ENCODE measurements at places on chromosomes 11 and 22.
A peak's percentile ranks its signal among the peaks of the same experiment; 100 is the strongest.

GRCh38 chr11:126914941-126915340, 85.6 kb downstream of the KIRREL3 start:
- DNase-seq, result no peak

GRCh38 chr11:45933131-45933831, 10.8 kb downstream of the LARGE2 start:
- DNase-seq, result peak; percentile 73

- DNase-seq, result no peak
Observed at GRCh38 chr11:70122490-70123198, 44.5 kb downstream of the ANO1 start.

GRCh38 chr11:99277281-99277680, 256.5 kb downstream of the CNTN5 start:
- DNase-seq, result no peak

GRCh38 chr11:123221584-123221983, 26.5 kb upstream of the CLMP start:
- no peak for DNase-seq

DNA sequence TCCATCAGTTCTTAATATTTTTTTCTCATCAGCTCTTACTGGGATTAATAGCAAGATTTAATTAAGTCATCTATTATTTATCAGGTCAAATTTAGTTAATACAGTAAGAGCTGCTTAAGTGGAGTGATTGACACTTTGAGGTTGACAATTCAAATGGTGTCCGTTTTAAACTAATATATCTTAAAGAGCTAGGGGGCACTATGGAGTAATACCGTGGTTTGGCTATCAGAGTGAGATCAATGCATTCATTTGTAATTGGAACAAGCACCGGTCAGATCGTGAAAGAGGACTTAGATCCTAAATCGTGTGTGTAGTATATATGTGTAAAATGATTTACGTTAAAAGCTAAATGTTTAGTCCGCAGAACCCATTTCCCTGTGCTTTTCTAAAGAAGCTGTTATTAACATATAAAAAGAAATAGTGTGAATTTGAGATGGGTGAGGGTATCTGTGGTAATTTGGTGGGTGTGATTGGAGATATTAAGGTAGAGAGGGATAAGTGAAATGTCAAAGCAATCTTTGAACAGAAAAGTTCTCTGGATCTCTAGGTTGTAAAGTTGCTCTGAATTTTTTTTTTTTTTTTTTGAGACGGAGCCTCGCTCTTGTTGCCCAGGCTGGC, 2.3 kb downstream of the SIK2 start:
- DNase-seq, result peak; percentile 45

DNA sequence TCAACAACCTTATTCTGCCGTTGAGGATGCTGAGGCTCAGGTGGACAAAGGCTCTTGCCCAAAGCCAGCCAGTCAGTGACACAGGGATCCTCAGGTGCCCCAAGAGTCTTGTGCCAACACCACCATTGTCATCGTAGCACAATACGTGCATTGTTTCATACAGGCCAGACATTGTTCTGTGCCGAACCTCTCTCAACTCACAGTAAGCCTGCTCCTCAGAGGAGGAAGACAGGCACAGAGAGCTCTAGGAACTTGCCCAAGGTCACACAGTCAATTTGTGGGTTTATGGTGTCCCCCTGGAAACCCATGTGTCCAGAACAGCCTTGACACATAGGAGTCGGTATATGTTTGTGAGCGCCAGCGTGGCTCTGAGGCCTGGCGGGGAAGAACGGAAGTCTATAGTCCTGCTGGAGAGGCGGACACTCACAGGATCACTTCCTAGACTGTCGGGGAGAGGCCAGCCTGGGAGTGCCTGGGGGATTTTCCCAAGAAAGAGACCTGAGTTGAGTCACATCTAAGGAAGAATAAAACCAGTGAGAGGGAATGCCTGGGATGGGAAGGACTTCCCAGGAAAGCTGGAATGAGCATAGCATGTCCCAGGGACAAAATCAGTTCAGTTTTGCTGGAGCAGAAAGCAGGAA, 20.2 kb downstream of the LIF start:
- no peak for DNase-seq

DNA sequence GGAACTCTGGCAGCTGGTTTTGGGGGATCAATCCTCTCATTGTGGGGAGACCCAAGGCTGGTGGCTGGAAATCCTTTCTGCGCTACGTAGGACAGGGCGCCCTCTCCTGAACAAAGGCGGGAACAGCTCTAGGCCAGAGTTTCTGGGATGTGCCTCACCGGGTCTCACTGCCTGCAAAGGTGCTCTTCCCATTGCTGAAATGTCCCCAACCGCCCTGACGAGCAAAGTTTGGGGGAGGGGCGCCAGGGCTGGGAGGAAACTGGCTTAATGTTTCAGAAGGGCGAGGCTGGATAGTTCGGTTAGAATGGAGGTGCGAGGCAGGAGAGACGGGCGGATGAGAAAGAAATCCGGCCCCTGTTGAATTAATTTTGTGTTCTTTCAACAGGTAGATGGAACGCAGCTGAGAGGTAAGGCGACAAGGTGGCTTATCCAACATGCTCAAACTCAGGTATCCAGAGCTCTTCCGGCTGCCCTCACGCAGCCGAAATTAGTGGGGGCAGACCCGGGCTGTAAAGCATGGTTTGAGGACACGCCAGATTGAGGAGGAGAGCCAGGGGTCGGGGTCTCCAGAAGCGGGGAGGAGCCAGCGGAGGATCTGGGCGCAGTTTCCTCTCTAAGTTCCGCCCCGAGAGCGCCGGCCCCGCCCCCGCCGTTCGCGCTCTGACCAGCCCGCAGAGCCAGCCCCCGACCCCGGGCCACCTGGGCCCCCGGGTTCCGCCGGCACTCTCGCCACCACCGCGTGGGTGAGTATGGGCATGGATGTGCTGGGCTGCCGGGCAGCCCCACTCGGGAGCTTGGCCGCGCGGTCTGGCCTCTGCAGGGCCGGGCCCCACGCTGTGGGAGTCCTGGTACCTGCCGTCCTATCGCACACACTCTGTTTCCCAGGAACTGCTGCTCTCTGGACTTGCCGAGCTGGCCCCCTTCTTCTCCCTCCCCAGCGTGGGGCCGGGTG, at the start of gene PGAP2:
PGAP2 (plus strand) TSS at position 652 of the 952 bp plus-strand sequence. CDS start 2,700 bp downstream, outside the sequence.
- DNase-seq, result peak; percentile 80

- no peak for DNase-seq
Observed at GRCh38 chr11:7581021-7581590, 67.3 kb downstream of the PPFIBP2 start.

GRCh38 chr22:24433828-24434470, 6.5 kb downstream of the ADORA2A start:
- DNase-seq, result peak; percentile 86

- DNase-seq, result no peak
Observed at GRCh38 chr11:118610225-118610772, 2.9 kb downstream of the PHLDB1 start.

- no peak for DNase-seq
Observed at GRCh38 chr11:111269146-111269868, 23.8 kb downstream of the POU2AF2 start.

DNA sequence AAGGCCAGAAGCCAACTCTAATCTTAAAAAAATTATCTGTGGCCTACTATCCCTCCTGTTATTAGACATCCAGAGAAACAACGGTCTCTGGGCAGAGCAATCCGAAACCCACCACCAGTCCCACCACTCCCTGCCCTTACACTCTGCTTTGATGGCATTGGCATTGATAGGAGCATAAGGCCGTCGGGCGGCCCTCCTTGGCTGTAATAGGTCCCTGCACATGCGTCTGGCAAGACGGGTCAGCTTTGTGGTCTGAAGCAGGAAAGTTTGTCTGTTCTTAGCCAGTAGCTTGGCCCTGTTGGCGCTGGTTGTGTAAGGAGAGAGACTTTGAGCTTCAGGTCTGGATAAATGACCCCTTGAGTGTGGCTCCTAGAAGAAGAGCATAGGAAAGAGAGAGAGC, 3.8 kb upstream of the TUT1 start:
- no peak for DNase-seq

DNA sequence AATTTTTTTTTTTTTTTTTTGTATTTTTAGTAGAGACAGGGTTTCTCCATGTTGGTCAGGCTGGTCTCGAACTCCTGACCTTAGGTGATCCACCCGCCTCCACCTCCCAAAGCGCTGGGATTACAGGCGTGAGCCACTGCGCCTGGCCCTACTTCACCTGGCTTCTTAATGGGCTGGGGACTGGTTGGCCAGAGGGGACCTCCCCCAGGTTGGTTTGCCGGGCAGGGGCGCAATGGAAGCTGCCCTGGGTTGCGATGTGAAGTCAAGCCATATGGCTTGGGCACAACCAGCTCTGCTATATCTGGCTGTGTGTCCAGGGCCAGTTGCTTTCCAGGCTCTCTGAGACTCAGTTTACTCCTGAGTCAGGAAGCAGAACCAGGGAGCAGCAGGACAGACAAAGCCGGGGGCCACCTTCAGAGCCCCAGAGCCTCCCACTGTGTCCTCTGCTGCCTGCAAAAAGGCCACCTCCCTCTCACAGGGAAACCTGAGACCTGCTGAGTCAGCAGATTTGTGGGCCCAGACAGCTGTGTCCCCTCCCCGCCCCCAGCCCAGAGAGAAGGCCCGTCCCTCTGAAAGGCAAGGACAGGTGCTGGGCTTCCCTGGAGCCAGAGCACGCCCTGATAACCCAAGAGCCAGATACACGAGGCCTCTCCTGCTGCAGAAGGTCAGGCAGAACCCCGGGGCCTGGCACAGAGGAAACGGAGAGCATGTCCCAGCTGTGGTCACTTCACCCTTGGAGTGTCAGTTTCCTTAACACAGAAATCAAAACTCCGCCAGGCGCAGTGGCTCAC, 29.2 kb upstream of the DAGLA start:
- no peak for DNase-seq

GRCh38 chr11:66891851-66892660, 35.2 kb downstream of the LRFN4 start:
- DNase-seq, result peak; percentile 90

GRCh38 chr11:86047275-86047991, 21.5 kb downstream of the PICALM start:
- DNase-seq, result no peak

DNA sequence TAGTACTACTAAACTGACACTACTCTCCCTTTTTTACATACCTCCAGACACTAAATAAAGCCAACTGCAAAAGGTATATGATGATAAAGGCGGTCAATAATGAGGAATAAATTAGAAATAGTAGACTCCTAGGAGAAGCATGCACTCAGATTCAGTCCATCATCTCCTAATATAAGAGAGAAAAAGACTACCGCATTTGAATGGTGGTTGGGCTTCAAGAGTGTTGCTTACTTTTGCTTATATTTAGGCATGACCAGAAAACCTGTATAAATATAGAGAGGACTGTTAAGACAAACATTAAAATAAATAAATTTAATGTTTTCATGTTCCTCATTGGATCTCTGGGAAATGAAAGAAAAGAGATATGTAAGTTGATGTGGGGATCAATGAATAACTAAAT, 1137.0 kb downstream of the FAM181B start:
- no peak for DNase-seq

- no peak for DNase-seq
Observed at GRCh38 chr11:96204721-96205459, 138.1 kb downstream of the MAML2 start.

DNA sequence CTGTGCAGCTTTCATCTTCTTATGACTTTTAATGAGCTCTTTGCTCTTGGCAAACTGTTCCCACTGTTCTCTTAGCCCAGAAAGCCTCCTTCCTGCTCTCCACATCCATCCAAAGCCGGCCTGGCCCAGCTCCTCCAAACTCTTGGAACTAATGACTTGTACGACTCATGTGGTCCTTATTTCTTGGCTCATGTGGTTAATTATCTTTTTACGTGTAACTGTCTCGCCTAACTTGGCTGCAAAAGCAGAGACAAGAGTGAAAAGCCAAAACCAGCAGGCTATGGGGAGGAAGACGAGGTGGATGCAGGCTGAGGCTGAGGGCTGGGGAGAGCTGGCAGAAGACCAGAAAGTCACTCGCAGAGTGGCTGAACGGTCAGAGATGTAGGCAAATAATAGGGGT, 5.5 kb downstream of the CSNK2A3 start:
- no peak for DNase-seq

DNA sequence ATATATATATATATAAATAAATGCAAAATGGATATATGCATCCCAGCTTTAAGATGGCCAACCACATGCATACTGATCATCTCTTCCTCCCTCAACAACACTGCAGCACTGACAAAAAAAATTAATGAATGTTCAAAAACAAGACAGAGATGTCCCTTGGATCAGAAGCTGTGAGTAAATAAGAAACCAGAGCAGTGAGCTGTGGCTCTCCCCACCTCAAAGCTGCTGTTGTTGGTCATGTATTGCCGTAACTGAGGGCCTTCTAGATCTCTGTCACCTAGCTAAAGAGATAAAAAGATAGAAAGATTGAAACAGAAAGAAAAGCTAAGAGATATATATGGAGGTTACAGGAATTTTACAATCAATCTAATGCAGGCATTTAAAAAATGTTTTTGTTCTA, 15.5 kb upstream of the TMEM135 start:
- DNase-seq, result peak; percentile 42

DNA sequence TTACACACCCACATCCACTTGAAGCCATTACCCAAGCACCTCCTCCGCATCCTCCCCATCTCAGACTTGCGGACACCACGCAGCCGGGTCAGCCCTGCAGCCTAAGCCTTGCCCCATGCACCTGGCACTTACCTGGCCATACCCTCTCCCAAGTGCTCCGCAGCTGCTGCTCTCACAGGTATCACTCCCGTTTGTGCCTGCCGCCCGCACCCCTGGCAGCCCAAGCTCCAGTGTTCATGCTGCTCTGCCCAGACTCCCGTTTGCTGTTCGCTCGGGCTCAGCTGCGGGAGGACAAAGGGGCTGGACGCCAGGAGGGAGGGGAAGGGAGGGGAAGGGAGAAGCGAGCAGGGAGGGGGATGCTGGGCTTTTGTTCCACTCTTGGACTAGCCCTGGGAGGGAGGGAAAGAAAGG, at the start of gene KLHL35:
KLHL35 (minus strand) TSS at position 293 of the 411 bp plus-strand sequence. CDS start 2,574 bp downstream, outside the sequence.
- DNase-seq, result no peak

- DNase-seq, result no peak
Observed at GRCh38 chr22:19098157-19098556, 24.1 kb downstream of the DGCR2 start.

GRCh38 chr22:33180356-33180755, 122.2 kb upstream of the SYN3 start:
- DNase-seq, result no peak

- DNase-seq, result no peak
Observed at GRCh38 chr22:31133911-31134310, 6.4 kb downstream of the PLA2G3 start.

GRCh38 chr11:117931331-117931950, 2.2 kb upstream of the TMPRSS13 start:
- DNase-seq, result no peak

DNA sequence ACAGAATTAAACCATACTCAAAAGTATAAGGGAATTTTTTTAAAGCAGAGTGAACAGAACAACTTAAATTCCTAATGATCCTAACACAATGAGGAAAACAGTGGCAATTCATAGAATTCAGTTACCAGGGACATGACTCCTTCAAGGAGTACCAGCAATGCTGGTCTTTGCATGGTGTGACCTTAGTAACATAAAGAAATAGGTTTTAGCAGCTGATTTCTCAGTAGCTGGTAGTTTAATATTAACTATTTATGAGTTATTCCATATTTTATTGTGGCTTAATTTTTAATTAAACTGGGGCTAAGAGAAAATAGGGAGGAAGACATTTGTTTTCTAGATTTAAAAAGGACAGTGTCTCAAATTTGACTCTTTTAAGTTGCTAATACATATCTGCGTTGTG, 30.9 kb downstream of the CHKA start:
- DNase-seq, result no peak

- no peak for DNase-seq
Observed at GRCh38 chr22:45889539-45890350, 87.2 kb downstream of the WNT7B start.

- DNase-seq, result no peak
Observed at GRCh38 chr11:64603411-64604110, 12.5 kb downstream of the SLC22A12 start.

- DNase-seq, result no peak
Observed at GRCh38 chr11:7559398-7560283, 45.8 kb downstream of the PPFIBP2 start.
